Stimulated activated naive B cell treated with anti-CD40 and anti-IgM and Interleukin-4, amounts not matched to agents 10 μg/mL and 1 μg/mL and 100 μg/mL, for 72 hours (primary cell): ENCODE measurements at places on chromosomes 12 and 14.

DNA sequence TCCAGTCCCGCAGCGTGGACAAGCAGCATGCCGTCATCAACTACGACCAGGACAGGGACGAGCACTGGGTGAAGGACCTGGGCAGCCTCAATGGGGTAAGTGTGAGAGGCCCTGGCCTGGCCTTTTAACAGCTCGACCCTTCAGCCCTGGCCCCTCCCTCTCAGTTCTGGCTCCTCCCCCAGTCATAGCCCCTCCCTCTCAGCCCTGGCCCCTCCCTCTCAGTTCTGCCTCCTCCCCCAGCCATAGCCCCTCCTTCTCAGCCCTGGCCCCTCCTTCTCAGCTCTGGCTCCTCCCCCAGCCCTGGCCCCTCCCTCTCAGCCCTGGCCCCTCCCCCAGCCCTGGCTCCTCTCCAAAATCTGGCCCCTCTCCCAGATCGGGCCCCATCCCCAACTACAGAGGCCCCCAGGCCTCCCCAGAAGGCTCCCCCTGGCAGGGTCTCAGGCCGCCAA lies 11.2 kb downstream of the CEP170B start:
- H3K4me1 ChIP-seq, result peaks cover 14% of the 10 kb centered on the region
- no peaks in the 10 kb centered on the region for H3K36me3 ChIP-seq
- DNase-seq, result no peak
- H3K4me3 ChIP-seq, result no peak overlapping the region

GRCh38 chr12:28575593-28576205 lies 385.4 kb downstream of the CCDC91 start:
- no peak overlapping the region for H3K27ac ChIP-seq
- peaks cover 6% of the 10 kb centered on the region for H3K36me3 ChIP-seq
- no peak for DNase-seq
- no peaks in the 10 kb centered on the region for H3K4me1 ChIP-seq

DNA sequence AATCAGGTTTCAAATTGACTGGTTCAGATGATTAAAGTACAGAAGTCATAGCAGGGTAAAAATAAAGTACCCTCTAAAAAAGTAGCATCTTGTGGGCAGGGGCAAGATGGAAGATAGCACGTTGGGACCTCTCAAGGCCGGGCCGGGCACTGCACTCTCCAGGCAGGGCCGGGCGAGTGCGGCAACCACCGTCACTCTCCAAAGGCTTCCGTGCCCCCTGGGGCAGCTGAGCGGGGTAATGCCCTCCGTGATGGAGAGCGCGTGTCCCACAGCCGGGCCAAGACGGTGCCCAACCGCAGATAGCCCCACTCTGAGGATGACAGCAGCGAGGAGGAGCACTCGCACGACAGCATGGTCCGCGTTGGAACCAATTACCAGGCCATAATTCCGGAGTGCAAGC lies 8.6 kb upstream of the PLXNC1 start:
- no peak overlapping the region for H3K27ac ChIP-seq
- H3K27me3 ChIP-seq, result no peaks in the 10 kb centered on the region
- H3K36me3 ChIP-seq, result no peaks in the 10 kb centered on the region
- no peak overlapping the region for H3K4me3 ChIP-seq
- DNase-seq, result no peak

DNA sequence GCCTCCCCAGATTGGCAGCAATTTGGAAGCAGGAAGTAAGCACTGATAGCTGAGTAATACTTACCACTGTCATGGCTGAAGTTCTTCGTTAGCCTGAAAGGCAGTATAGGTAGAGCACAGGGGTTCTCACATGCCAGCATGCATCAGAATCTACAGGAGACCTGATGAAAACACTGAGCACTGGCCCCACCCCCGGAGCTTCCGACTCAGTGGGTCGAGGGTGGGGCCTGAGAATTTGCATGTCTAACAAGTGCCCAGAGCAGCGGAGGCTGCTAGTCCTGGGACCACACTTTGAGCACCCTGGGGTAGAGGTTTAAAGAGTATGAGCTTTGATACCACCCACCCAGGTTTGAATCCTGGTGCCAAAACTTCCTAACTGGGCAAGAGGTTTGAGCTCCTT lies 89.6 kb downstream of the FBXW8 start:
- peaks cover 42% of the 10 kb centered on the region for H3K36me3 ChIP-seq
- no peaks in the 10 kb centered on the region for H3K27me3 ChIP-seq
- no peak for DNase-seq
- H3K4me1 ChIP-seq, result no peaks in the 10 kb centered on the region

GRCh38 chr12:94795044-94795443 lies 144.7 kb upstream of the TMCC3 start:
- no peak for DNase-seq
- H3K4me3 ChIP-seq, result no peak overlapping the region
- H3K36me3 ChIP-seq, result peaks cover 29% of the 10 kb centered on the region
- no peak overlapping the region for H3K27ac ChIP-seq
- no peaks in the 10 kb centered on the region for H3K27me3 ChIP-seq
- peaks cover 64% of the 10 kb centered on the region for H3K4me1 ChIP-seq

DNA sequence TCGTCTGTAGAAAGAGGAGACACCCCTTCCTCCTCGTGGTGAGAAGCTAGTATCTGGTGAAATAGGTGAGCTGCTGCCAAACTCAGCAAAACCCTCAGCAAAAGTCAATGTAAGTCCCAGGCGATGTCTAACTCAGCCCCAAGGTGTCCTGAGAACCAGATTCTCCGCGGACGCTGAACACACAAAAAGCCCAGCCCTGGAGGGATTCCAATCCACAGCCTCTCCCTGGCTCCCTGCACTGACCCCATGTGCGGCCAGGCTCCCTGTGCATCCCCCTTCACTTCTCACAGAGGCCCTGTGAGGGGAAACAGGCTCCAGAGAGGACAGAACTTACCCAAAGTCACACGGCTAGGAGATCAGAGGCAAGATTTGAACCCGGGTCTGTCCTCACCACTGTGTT lies 81.5 kb downstream of the NINJ2 start:
- DNase-seq, result no peak
- no peak overlapping the region for H3K27ac ChIP-seq
- no peak overlapping the region for H3K4me3 ChIP-seq
- no peaks in the 10 kb centered on the region for H3K36me3 ChIP-seq

DNA sequence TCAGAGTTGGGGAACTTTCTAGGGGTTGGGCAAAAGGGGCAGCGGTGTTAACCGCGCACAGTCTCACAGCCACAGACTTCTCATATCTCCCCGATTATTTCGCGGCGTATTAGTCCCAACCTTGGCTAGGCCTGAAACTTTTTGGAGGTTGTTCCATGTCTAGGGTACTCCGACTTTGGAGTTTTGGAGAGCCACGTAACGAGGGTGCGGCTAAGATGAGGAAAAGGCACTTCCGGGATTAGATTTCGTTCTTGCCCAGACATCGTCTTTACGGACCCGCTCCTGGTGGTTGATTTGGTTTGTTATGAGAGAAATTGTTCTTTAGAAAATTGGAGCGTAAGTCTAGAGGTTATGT lies 513 bp downstream of the CCNK start:
- peaks cover 31% of the 10 kb centered on the region for H3K4me1 ChIP-seq
- H3K4me3 ChIP-seq, result peak overlapping the region; percentile 98
- no peak for DNase-seq
- H3K27ac ChIP-seq, result peak overlapping the region; percentile 100
- H3K27me3 ChIP-seq, result no peaks in the 10 kb centered on the region
- peaks cover 7% of the 10 kb centered on the region for H3K36me3 ChIP-seq

DNA sequence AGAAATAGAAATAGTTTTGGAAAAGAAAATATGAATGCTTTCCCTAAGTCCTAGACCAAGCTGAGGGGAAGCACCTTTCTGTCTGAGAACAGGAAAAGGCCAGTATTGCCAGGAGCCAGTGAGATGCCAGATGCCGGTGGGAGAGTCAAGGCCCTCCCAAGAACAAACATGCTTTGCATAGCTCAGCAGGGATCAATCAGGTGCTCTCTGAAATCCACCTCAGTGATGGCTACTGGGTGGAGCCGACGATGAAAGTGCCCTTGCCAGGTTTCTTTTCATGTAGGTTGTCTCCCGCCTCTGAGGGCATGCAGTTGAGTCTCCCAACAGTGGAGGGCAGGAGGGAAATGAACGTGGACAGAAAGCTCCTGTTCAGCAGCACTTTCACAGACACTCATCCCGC lies 28.3 kb downstream of the DEGS2 start:
- peaks cover 7% of the 10 kb centered on the region for H3K4me1 ChIP-seq
- H3K27ac ChIP-seq, result peak overlapping the region; percentile 80
- peaks cover 69% of the 10 kb centered on the region for H3K36me3 ChIP-seq
- H3K27me3 ChIP-seq, result no peaks in the 10 kb centered on the region

- H3K4me1 ChIP-seq, result no peaks in the 10 kb centered on the region
- H3K27me3 ChIP-seq, result no peaks in the 10 kb centered on the region
- no peak overlapping the region for H3K27ac ChIP-seq
- no peak overlapping the region for H3K4me3 ChIP-seq
Observed at GRCh38 chr12:39028382-39028781, 123.0 kb upstream of the CPNE8 start.

DNA sequence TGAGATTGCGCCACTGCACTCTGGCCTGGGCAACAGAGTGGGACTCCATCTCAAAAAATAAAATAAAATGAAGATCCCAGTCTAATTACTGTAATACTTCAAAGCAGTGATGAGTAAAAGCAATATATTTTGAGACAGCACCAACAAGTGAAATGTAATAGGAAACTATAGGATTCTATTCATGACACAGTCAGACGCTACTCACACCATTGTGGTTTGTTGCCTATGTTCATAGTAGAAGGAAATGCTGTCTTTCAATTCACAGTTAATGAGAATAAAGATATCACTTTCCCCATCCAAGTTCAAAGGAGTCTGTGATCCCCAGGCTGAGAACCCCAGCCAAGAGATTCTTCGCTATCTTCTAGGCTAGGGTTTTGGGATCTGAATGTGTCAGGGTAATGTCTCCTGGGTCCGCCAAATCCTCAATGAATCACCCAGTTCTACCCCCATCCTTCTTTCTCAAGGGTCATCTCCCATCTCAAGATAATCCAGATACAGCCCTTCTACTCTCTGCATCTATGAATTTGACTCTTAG lies 16.6 kb upstream of the DTX1 start:
- DNase-seq, result no peak
- peaks cover 5% of the 10 kb centered on the region for H3K27me3 ChIP-seq
- peaks cover 3% of the 10 kb centered on the region for H3K36me3 ChIP-seq
- H3K27ac ChIP-seq, result no peak overlapping the region
- H3K4me3 ChIP-seq, result no peak overlapping the region

DNA sequence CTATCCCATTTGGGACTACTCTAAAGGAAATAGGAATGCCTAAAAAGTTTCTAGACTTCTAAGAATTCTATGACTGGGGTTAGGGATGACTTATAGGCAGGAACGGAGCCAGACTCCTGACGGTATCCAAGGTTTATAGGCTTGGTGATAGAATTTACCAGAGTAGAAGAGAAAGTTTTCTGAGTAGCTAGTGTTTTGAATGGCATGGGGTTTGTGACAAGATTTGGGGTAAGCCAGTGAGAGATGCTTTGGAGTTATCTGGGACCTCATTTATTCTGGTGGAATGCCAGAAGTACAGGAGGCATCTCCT lies 444.6 kb downstream of the RAD51B start:
- DNase-seq, result no peak
- H3K36me3 ChIP-seq, result peaks cover 6% of the 10 kb centered on the region
- H3K27ac ChIP-seq, result peak overlapping the region; percentile 86
- no peaks in the 10 kb centered on the region for H3K27me3 ChIP-seq

DNA sequence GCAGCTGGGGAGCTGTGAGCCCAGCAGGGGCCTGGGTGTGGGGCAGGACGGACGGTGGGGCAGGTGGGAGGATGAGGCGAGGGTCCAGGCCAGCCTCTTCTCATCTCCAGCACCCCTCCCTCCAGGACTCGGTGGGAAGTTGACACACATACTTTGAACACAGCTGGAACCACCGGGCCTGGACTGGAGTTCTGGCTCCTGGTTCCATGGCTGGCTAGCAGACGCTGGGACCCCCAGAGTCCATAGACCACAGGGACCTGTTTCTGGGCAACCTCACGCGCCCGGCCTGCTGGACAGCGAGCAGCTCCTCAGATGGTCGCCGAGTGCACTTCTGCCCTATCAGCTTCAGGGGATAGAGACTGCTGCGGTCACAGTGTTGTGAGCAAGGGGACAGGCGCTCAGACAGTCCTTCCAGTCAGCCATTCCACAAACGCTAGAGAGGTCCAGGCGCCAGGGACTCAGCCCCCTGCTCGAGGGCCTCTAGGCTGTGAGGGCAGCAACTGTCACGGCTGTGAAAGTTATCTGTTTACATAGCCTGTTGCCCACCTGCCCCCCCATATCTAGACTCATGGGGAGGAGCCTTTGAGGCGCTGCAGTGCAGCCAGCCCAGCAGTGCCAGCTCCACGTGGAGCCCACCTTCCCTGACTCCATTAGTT lies 25.2 kb downstream of the TCHP start:
- H3K36me3 ChIP-seq, result peaks cover 39% of the 10 kb centered on the region
- H3K27me3 ChIP-seq, result no peaks in the 10 kb centered on the region
- no peak overlapping the region for H3K4me3 ChIP-seq
- no peak for DNase-seq

DNA sequence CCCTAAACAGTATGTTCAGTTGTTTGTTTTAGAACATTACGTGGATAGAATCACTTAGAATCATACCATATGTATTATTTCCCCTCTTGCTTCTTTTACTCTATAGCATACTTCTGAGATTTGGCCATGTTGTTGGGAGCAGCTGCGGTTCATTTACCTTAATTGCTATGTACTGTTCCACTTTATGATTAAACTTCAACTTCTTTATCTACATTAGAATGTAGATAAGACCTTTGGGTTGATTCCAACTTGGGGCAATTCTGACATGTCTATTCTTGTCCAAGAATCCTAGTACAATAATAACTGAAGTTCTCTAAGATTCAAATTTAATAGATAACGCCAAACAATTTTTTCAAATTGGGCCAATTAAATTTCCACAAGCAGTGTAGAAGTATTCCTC lies 80.7 kb downstream of the GRIN2B start:
- H3K4me3 ChIP-seq, result no peak overlapping the region
- DNase-seq, result no peak
- H3K27ac ChIP-seq, result no peak overlapping the region
- H3K27me3 ChIP-seq, result peaks cover 17% of the 10 kb centered on the region
- H3K4me1 ChIP-seq, result no peaks in the 10 kb centered on the region
